ENCODE measurements at places on chromosomes 2 and 18.

GRCh38 chr18:43170586-43170985, 55.1 kb upstream of the RIT2 start:
- DNase-seq = no peak

- DNase-seq = no peak
These were observed 22.8 kb upstream of the LYPD1 start for GRCh38 chr2:132692816-132693215.

- no peak for DNase-seq
These were observed 39.6 kb downstream of the KCTD18 start for GRCh38 chr2:200470230-200470629.

DNA sequence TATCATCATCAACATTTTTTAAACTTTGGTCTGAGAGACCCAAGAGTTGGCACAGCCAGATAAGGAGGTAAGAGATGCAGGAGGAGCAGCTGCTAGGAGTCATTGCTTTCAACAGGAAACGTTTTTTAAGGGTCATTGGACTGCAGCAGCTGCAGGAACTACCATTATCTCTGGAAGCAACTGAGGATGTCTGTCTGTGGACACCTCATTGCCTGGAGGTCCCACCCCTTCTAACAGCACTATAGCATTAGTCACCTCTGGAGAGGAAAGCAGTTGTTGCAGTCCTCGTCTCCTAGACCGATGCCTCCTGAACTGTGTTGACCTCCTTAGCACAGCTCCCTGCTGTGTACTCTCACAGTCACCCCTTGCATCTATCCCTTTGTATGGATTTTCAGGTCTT, 21.5 kb upstream of the FSHR start:
- DNase-seq = no peak

DNA sequence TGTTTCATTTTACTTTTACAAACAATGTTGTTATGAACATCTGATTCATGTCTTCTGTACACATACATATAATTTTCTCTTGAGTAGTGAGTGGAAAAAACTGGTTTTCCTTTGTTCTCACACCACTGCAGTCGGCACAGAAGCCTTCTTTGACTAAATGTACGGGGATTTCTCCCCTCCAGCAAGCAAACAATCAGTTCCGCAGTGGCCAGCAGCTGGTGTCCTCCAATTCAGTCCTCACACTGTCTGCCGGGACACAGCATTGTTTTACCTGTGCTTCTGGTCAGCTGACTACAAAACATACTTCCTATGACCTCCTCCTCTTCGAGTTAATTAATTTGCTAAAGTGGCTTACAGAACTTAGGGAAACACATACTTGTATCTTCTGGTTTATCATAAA, 202.8 kb downstream of the WDR7 start:
- no peak for DNase-seq

DNA sequence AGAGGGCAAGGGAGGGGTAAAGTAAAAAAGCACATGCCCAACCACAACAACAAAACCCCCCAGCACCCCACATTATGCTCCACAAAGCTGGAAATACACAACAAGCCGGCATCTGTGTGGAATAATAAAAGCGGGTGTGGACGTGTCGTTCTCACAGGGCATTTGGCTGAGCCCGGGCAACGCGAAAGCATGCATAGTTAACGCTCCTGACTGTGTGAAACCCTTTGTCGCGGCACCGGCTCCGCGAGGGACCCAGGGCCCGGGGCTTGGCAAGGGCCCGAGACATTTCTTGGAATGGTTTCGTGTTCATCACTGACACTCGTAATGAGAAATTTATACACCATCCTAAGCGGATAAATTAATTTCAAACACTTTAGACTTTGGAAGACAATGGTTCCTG, 165.6 kb downstream of the INHBB start:
- DNase-seq = no peak

- DNase-seq = no peak
These were observed 385.5 kb downstream of the PIK3C3 start for GRCh38 chr18:42340423-42341009.

- no peak for DNase-seq
These were observed 121.9 kb downstream of the HDAC4 start for GRCh38 chr2:239278941-239279365.

- DNase-seq = no peak
These were observed 55.7 kb upstream of the CTAGE1 start for GRCh38 chr18:22473366-22473765.

DNA sequence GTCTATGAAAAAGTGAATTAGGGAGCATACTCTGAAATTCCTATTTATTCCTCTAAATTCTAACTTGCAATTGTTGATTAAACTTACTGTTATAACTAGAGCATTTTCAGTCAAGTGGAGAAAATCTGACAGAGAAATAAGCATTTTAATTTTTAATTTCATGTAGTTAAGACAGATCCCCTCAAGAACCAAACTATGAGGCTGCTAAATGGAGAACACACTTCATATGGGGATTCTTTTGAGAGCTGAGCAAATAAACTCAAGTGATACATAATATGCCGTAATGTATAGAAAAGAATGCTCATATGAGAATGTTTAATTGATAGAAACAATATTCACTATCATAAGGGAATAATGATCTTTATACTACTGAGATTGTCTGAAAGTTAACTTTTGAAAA, 340.8 kb downstream of the ERBB4 start:
- no peak for DNase-seq

DNA sequence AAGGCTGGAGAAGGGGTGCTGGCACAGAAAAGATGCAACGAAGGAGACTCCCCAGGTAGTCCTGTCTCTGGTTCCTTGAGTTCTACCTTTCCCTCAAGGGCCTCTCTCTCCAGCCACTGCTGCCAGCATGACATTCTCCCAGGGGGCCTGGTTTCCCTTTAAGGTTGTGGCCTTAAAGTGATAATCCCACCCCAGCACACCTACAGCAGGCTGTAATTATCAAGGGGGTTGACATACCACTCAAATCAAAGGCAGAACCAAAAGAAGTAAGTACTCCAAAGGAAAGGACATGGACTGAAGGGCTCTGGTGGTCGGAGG, 127.4 kb upstream of the MSH6 start:
- DNase-seq = no peak

DNA sequence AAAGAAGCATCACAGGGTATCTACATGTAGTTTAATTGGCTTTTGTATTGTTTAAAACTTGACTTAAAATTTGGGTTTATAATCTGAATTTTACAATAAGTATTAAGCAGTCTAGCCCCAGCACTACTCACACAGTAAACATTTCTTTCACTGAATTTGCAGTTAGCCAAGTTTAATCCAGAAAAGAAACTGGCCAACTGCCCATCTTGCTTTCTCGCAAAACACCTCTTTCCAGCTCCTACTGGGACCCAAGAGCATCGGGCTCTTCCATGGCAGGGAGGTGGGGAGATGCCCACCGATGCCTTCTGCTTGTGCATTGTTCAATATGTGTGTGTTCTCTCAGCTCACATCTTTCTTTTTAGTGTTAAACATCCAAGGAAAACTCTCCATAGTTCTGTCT, 212.8 kb upstream of the BOD1L2 start:
- DNase-seq = no peak

DNA sequence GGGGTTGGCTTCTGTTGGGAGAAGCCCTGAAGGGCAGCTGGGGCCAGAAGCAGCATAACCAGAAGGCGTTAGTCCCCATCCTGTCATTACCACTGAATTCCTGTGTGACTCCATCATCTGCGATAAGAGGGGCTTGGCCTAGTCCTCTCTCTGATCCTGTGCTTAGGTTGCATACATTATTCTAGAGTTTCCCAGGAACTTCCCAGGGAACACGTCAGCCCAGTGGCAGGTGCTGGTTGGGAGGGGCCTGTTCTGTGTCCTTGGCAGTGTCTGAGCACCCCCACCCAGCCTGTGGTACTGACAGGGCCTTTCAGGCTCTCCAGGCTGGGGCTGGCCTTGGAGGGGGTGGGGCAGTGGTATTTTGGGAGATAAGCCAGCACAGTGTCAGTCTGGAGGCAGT, 4.5 kb upstream of the TOGARAM2 start:
- DNase-seq = no peak

DNA sequence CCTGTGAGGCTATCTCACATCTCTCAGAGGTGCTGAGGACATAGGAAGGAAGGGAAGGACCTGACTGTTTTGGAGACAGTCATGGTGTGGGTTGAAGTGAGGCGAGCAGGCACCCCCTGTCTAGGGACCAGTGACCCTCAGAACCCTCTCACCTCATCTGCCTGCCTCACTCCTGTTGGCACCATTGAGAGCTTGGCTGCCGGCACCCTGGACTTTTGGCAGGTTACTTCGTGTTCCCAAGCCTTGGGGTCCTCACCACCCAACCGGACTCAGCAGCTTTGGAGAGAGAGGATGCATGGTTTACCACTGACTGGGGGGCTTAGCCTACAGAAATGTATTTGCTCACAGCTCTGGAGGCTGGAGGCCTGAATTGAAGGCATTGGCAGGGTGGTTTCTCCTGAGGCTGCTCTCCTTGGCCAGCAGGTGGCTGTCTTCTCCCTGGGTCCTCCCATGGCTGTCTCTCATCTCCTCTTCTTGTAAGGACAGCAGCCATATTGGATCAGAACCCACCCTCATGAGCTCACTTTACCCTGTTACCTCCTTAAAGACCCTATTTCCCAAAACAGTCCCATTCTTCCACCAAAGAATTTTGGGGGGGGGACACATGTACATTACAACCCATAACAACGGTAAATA, 142.0 kb downstream of the TSN start:
- DNase-seq = no peak

DNA sequence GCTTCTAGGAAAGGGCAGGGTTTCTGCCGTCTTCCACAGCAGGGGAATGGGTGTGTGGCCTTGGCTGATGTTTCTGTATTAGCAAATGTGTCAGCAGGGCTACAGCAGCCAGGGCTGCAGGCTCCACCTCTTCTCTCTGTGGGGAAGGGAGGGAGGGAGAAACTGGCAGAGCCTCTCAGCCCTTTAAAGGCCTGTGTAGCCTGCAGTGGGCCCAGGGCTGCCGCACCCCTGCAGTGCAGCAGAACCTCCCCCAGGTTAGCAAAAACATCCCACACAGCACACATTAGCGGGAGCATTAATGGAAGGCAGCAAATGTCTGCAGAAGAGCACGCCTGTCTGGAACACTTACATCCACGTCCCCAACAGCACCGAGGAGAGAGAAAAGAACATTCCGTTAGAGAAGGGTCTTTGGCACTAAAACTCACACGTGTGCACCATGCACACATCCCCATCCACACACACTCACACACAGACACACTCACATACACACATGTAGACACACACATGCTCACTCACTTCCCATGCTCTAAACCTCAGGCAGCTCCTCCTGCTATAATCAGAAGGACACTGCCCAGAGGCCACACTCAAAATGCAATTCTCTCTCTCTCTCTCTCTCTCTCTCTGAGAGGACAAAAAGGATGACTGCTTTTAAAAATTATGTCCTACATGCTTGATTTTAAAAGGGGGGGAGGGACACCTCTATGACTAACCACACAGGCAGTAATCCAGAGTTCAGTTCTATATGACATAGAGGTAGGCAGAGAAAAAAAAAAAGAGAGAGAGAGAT, 24.1 kb downstream of the MRPL35 start:
- DNase-seq = no peak

- DNase-seq = no peak
These were observed 675.2 kb upstream of the ID2 start for GRCh38 chr2:8006626-8007025.

DNA sequence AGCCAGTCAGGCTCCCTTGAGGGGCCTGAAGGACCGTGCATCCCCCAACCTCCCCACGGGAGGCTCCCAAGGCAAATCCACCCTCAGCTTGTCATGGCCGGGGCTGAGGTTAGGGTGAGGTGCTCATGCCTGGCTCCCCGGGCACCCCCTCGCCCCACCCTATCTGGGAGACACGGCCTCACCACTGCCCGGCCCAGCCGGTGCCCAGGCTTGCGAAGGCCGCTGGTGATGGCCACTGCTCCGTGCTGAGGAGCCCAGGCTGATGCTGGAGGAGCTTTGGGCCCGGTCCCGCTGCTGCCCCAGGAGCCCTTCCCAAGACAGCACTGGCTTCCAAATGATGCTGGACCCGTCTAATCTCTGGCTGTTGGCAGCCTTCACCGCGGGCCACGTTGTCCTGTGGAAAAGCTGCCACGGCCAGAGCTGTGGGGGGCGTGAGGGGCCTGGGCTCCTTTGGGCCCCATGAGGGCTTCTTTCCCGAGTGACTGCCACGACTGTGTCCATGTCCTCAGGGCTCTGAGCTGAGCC, 135.7 kb upstream of the CTDP1 start:
- DNase-seq = no peak

- peak; percentile 80 for DNase-seq
These were observed 1.2 kb downstream of the YPEL5 start for GRCh38 chr2:30147715-30148610.
